ENCODE measurements at places on chromosomes 5 and 9.

DNA sequence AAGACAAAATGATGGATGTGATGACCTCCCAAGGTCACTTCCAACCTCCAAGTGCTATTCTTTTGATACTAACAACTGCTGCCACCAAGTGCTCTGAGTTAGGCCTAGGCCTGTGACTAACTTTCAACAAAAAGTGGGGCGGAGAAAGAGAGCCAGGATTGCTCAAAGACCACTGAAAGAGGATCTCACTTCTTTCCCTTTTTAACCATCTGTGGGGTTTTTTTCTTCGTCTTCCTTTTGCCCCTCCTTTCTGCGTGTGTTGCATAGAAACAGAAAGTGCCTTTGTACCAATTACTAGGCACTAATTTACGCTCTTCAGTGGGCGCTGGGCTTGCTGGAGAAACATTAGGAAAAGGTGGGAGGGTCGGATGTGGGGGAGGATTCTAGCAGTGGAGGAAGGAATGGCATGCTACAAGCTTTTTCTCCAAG lies 8.0 kb downstream of the KLF9 start:
- peak; percentile 54 for DNase-seq

DNA sequence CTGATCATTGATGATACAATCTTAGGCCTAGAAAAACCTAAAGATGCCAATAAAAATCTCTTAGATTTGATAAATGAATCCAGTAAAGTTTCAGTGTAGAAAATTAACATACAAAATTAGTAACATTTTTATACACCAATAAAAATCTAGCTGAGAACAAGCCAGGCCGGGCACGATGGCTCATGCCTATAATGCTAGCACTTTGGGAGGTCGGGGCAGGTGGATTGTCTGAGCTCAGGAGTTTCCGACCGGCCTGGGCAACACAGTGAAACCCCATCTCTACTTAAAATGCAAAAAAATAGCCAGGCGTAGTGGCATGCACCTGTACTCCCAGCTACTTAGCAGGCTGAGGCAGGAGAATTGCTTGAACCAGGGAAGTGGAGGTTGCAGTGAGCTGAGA lies 84.4 kb downstream of the SLCO6A1 start:
- no peak for DNase-seq

DNA sequence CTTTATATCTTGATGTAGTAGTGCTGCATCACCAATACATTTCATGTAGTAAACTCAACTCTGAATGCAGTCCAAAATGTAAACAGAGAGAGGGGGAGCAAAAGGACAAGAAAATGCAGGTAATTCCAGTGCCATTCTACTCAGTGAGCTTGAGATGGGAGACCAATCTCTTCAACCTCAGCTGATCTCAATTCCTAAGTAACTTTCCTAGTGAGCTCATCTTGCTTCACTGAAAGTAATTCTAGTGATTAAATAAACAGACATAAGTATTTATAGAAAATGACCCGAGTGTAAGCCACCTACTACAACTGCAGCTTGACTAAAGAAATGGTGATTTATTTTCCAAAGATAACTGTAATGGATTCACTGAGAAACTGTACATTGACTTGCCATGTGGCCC lies 424.5 kb downstream of the DMRT2 start:
- no peak for DNase-seq

- DNase-seq = no peak
These were observed 42.8 kb downstream of the AMBP start for GRCh38 chr9:114035221-114035844.

GRCh38 chr9:86997156-86997555 lies 49.9 kb upstream of the GAS1 start:
- DNase-seq = no peak

- peak; percentile 17 for DNase-seq
These were observed 42.0 kb downstream of the ACO1 start for GRCh38 chr9:32426278-32426939.

DNA sequence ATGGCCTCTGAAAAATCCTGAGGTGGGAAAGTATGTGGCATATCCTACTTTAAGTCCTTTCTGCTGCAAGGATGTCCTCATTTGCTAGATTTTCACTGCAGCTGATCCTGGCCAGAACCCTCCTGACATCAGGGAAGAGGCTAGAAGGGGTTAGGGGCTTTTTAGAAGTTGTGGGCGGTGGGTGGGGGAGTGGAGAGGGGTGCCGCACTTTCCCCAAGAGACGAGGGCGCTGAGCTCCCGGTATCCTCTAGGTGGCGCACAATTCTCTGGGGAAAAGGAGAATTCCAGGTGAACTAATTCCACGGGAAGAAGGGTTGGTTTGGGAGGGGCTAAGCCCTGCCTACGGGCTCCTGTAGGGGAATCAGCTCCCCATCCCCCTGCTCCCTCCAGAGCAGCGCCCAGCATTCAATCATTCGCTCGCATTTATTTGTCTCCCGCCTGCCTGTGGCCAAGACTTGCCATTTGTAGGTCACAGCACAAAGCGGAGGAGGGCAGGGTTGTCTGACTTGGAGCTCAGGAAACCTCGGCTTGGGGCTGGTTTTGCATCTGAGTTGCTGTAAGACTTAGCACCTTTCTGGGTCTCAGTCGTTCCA lies 42.9 kb upstream of the HAND1 start:
- no peak for DNase-seq

DNA sequence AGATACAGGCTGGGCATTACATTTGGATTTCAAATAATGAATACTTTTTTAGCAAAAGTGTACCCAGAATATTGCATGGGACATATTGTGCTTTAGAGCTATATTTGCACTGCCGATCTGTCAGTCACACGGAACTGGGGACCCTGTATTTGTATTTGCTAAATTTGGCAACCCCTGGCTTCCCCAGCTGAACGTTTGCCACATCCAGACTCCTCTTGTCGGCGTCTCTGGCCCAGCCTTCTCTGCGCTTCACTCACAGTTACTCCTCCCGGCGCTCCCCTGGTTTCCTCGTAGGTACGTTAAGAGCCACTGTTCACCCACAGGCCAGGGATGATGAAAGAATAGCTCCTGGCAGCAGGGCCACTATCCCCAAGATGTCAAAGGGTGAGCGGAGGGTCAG lies 58.7 kb downstream of the NSUN2 start:
- DNase-seq = no peak

- DNase-seq = no peak
These were observed 107.5 kb downstream of the ATP10B start for GRCh38 chr5:160744268-160745101.

DNA sequence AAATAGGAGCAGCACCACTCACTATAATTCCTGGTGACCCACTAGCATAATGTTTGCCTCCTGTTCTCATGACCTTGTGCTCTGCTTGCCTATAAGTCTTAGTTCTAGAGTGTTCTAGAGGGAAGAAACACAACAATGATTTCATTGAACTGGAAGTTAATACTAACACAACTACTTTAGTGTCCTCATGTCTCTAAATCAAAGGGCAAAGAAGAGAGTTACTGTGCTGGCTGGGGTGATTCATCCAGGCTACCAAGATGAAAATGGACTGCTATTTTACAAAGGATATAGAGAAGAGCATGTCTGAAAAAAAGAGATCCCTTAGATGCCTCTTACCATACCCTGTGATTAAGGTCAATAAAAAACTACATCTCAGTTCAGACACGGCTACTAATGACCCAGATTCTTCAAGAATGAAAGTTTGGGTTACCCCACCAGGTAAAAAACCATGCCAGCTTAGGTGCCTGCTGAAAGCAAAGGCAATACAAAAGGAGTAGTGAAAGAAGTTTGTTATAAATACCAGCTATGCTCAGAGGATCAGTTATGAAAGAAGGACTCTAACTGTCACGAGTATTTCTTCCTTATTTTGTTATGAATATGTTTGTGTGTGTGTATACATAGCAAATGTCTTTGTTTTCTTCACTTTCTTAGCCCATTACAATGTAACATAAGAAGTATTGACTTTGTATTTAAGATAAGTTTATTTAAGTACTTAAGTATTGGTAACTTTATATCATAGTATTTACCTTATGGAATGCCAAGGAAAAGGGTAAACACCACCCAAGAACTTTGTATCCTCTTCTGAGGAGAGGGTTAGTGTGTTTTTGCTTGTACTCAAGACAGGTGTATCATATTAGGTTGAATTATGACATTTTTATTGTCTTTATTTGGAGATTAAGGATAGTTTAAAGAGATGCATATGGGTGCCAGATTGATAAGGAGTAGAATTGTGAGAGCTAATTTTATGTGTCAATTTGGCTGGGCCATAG lies 314.1 kb upstream of the PTGER4 start:
- DNase-seq = no peak

- DNase-seq = no peak
These were observed 222.9 kb upstream of the FTMT start for GRCh38 chr5:121628783-121629182.

DNA sequence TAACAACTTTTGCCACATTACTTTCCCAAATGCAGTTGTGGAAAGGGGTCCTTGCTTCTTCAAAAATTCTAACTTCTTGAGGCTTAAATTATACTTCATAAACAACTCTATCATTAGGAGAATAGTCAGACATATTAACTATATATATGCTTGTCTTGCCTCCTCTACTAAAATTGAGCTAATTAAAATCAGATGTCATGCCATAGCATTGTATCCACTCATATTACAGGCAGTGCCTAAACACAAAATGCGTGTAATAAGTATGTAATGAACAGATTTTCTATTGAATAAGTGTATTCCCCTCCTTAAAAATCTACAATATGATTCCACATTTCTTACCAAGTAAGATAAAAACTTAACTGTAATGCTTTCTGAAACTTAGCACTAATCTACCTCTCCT lies 204.5 kb downstream of the PLK2 start:
- no peak for DNase-seq

- DNase-seq = no peak
These were observed 424.0 kb downstream of the SH3GL2 start for GRCh38 chr9:18002718-18003438.

- no peak for DNase-seq
These were observed 127.7 kb upstream of the RAD23B start for GRCh38 chr9:107155244-107155817.

DNA sequence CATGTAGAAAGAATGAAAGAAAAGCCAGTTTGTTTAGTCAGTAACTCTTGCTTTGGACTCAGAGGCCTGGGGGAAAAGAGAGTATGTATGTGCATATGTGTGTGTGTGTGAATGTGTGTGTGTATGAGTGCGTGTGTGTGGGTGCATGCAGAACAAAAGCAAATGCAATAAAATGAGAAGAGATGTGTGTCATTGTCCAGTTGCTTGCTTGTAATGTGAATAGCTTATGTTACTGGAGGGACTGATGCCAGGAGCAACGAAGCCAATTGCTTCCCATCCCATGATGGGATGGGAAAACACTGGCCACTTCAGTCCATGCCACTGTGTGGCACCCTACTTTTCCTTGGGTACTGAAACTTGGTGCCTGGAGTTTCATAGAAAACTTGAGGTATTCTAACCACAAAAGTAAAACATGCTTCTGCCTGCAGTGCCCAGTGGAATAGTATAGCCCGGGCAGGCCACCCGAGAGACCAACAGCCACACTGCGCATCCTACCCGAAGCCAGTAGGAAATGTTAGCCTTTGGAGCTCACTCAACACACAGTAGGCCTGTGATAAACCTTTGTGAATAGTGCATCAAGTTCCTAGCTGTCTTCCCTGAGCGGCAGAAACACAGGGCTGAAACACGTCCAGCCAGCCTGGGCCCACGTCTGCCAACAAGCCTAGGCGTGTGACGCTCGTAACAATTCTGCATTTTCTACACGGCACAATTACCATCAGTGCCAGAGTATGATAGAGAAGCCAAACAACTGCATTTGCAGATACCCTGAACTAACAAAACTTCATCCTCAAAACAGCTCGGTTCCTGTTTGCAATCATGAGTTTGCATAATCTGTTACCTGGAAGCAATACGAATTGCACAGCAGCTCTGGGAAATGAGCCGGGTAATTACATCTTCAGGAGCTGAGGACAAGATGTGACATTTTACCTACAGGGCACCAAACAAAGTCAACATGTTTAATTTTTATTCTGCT lies 198.1 kb downstream of the SYK start:
- DNase-seq = no peak

GRCh38 chr5:162473041-162473714 lies 405.6 kb downstream of the GABRG2 start:
- peak; percentile 2 for DNase-seq
